ENCODE measurements at places on chromosomes 2 and 18.
A peak's percentile ranks its signal among the peaks of the same experiment; 100 is the strongest.

DNA sequence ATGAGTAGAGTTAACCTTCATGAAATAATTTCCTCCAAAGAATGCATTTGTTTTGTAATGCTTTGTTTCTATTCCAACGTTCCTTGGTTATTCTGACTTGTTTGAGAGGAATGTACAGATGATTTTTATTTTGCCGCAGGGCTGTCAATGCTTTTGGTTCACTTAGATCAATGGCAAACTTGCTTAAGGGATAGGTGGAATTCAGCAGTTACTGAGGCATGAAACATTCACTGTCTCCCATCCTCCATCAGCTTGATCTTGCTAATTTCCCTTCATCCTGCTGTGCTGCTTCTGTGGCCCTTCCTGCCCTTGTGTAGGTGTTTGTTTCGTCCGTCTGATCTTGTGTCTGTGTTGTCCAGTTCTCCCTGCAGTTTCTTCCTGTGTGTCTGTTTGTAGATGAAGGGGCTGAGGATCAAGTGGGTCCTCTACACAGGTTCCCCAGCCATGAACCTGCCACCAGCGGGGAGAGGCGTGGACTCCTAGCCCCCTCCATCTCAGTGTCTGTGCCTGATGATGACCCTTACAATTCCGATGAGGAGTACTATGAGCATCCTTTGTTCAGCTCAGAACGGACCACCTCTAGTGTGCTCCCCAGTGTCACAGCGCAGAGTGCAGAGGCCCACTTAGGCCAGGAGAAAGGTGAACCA, 84.2 kb upstream of the UNC80 start:
- no peak for DNase-seq

DNA sequence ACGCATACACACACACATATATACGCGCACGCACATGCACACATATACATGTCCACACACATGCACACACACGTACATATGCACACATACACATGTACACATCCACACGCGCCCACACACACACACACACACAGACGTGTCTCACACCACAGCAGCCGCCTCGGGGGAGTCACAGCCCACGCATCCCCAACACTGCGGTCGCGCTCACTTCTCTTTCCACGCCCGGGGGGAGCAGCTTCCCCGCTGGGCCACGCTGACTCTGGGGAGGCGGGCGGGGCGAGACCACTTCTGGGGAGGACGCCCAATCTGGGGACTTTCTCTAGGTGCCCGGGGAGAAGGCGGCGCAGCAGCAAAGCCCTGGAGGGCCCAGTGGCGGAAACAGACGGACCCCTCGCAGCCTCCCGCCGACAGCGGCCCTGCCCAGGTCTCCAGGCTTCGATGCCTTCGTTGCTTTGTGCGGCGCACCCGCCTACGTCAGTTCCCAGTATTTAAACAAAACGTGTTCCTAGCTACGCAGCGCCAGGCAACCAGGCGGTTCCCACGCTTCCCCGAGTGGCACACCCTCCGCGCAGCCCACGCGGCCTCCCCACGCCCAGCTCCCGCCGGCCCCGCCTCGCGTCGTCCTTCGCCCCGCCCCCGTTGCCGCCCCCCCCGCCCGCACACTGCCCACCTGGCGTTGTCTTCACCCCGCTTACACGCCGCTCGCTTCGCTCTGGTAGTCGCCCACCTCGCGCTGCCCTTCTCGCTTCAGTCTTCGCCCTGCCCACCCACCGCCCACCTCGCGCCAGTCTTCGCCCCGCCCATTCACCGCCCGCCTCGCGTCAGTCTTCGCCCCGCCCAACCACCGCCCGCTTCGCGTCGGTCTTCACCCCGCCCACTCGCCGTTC, 810 bp upstream of the RBFA start:
- peak; percentile 86 for DNase-seq

DNA sequence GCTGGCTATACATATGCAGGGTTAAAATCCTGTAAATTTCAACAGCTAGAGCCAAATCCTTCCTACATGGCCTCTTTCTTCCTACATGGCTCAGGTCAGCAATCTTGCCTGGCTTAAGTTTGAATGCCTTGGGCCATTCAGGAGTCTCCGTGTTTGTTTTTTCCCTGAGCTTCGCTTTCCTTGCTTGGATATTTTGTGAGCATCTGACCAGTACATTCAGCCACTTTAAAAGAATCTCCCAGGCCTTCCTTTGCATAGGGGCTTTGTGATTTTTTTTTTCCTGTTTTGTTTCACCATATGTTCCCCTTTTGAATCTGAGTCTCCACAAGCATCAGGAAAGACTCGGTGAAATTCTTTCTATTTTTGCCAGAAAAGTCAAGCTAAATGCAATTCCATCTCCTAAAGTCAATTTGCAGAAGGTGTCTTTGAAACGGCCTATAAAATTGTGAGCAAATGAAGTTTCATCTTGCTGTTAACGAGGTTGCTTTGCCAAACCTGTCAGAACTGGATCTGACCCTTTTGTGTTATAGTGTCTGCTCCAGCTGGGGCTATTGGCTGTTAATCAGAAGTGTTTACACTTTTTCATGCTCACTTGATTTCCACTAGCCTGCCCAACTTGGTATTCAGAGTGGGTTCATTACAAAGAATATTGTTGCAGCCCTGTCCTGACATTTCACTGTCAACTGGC, 256.9 kb downstream of the DCC start:
- no peak for DNase-seq

DNA sequence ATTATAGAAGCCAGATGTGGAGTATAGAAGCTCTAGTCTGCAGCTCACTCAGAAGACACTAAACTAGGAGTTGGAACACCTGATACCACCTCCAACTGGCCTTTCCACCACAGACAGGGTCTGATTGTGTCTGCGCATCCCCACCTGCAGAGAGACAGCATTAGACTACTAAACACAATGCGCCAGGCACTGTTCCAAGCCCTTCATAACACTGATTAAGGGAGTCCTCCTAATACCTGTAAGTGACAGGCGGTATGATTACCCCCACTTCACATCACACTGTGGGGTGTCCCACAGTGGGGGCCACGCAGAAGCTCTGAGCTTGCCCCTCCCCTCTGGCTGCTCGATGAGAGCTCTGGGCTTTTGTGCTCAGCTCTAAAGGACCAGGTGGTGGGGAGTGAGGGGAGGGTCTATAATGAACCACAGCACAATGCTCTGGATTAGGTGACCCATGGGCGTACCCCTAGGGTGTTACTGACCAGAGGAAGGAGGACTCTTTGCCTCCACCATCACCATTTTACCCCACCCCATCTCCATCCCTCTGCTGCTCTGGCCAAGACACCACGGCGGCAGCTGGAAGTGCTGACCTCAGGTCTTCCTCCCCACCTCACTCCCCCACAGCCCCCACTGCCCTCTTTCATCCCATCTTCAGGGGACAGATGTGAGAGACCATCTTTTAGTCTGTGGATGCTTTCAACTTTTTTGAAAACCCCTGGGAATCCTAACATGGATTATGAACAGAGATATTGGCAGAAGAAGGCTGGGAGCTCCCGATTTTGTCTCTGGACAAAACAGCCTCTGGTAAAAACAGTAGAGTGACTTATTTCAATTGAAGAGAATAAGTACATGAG, 145.1 kb downstream of the GFPT1 start:
- DNase-seq = no peak

DNA sequence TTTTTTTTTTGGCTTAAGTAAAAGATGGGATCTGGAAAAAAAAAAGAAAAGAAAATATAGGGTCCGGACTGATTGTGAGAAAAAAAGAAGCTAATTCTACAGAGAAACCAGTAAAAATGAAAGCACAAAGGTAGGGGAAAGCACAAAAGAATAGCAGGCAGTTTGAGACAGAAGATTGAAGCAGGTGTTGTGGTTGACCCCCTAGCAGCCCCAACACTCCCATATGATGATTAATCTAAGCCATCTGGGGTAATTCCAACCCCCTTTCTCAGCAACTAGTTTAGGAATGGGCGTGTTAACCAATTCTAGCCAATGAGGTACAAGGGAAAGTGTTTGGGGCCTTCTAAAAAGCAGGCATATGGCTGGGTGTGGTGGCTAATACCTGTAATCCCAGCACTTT, 77.0 kb downstream of the MBD2 start:
- DNase-seq = no peak

DNA sequence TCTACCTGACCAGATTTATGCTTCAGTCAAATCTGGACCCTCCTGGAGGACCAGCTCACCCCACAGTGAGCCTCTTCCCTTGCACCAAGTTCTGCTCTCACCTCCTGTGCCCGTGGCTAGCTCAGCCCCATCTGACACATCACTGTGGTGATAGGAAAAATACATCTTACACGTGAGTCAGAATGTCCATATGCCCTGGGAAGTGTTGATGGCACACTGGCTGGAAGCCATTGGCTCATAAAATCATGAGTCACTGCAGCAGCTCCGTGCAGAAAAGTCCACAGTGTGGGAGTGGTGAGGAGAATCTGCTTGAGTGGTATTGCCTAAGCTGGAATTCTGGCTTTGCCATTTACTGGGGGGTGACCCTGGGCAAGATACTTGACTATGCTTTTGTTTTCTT, 42.6 kb upstream of the RAPGEF4 start:
- DNase-seq = peak; percentile 31

DNA sequence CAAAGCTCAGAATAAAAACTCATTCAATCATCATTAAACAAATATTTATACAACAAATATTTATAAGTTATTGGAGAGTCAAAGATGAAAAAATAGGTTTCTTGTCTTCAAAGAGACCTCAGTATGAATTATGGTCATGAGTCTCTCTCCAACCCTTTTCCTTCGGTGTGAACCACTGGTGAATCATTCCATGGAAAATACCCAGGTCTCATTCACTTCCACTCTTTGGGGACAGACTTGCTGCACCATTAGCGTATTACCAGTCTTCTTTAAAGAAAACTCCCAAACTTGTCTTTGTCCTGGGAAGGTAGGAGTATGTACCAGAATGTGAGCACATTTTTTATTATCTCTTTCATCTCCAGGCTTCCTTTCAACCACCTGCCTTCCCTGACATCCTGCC, 257.4 kb upstream of the RBMS1 start:
- DNase-seq = no peak

- DNase-seq = peak; percentile 17
These were observed 564 bp downstream of the DPYSL5 start for GRCh38 chr2:26848336-26849055.

GRCh38 chr2:172525601-172526000, 30.3 kb upstream of the PDK1 start:
- no peak for DNase-seq

DNA sequence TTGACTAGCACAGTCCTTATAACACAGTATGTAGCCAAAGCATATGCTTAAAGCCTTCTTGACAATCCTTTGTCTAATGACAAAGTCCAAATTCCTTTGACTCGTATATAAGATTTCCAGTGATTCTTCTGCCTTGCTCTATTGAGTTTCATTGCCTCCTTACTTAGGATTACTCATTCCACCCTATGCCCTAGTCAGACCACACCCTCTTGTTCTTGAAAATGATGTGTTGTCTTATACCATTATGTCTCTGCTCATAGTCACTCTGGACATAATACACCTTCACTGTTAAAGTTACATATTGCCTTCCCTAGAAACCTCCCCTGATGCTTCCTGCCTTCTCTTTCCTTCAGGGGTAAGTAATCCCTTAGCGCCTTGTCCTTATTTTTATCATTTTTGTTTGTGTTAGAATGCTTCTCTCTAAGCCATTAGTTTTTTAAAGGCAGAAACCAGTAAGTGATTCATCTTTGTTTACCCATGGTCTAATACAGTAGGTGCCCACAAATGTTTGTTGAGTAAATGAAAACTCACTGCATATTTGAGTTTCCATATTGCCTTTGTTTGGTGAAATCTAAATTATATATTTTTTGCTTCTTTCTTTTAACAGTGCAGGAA, 19.3 kb downstream of the GPD2 start:
- DNase-seq = no peak

GRCh38 chr2:37471994-37472393, 127.6 kb downstream of the QPCT start:
- no peak for DNase-seq
